Tibial nerve (tissue), 4 donors: ENCODE measurements at places on chromosomes 13 and 19.

DNA sequence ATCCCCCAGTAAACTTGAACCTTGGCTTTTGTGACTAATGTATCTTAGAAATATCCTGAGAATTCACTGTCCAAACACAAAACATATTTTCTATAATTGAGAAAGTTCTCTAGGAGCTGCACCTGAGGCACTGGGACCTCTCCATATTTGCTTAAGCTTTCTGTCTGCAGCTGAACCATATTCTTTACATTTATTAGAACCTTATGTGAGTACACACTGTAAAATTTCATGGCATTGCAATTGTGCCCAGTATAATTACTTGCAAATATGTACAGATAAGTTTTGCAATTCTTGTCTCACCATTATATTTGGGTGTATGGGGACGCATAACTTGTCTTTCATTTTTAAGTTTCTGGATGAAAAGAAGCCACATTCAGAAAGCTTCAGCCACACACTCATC is 280.7 kb upstream of the KLHL1 start:
- DNase-seq = no peak

DNA sequence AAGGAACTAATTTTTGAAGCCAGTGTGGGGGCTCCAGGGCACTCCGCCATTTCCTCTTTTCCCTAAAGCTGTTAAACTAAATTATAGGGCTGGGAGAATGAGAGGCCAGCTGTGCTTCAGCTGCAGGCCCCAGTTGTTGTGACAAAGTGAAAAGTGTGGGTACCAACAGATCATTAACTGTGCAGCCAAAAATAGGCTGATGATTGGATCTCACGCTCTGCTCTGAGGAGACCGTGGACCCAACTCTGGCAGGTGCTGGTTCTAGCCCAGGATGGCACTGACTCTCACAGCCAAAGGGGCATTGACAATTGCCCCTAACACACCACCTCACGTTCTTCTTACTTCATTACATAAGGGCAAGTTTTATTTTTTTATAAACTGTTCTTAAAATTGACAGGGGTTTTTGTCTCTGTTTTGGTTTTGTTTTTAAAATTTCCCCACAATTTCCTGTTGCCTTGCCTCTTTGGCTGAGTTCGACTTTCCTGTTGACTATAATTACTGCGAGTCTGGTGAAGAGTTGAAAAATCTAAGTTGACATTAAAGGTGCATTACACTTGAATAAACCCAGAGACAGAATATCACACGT is 391.0 kb downstream of the FGF9 start:
- no peak for DNase-seq

DNA sequence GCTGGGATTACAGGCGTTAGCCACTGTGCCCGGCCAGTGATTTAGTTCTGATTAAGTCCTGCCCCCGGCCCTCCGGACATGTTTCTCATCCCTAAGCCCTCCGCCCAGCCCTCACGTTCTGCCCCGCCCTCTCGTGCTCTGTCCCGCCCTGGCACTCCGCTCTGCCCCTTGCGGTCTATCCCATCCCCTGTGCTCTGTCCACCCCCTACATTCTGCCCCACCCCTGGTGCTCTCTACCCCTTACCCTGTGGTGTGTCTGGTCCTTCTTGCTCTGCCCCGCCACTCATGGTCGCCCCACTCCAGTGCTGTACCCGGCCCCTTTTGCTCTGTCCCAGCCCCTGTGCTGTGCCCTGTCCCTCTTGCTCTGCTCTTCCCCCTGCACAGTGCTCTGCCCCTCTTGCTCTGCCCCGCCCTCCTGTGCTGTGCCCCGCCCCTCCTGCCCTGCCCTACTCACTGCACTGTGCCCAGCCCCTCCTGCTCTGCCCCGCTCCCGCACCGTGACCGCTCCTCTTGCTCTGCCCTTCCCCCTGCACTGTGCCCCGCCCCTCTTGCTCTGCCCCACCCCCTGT is 3.0 kb downstream of the GTPBP3 start:
- no peak for DNase-seq

- no peak for DNase-seq
Observed at GRCh38 chr19:17687857-17688784, at the start of gene UNC13A. Gene UNC13A (minus strand): TSS chr19:17688354. CDS start chr19:17688199, 155 bp downstream.

GRCh38 chr19:46082728-46083050 is 41.8 kb downstream of the IGFL3 start:
- no peak for DNase-seq

DNA sequence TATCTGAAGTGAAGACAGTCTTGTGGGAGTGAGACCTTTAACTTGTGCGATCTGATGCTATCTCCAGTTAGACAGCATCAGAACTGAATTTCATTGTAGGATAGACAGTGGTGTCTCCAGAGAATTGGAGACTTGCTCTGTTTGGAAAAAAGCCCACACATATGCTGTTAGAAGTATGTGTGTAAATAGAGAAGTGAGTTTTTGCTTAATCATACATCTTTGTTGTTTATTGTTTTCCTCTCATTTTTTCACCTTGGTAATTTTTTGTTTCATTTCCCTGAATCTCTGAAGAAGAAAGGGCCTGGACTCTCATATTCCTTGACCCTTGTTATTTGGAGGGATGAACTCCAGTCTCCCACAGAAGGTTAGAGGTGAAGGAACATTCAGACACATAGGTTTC is 21.8 kb downstream of the FPR3 start:
- DNase-seq = no peak

DNA sequence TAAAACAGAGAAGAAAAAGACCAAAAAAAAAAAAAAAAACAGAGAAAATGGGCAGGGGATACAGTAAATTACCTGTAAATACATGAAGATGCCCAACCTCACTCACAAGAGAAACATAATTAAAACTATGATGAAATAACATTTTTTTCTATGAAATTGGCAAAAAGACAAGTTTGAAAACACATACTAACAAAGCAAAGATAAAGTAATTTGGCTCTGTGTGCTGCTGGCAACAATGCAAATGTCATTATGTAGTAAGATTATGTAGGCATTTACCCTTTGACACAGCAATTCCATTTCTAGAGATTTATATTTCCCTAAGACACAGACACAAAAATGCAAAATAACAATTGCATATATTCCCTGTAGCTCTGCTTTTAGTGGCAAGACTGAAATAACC is 20.2 kb downstream of the ZC3H13 start:
- DNase-seq = no peak

GRCh38 chr13:112596235-112596634 is 8.3 kb upstream of the TUBGCP3 start:
- DNase-seq = no peak

- DNase-seq = no peak
Observed at GRCh38 chr19:10694706-10695307, 6.4 kb upstream of the QTRT1 start.

- DNase-seq = no peak
Observed at GRCh38 chr13:94712812-94713560, 641 bp upstream of the SOX21 start.

- no peak for DNase-seq
Observed at GRCh38 chr19:41816761-41817160, 20.4 kb downstream of the CEACAM3 start.

GRCh38 chr19:6963937-6964336 is 57.3 kb downstream of the MBD3L2B start:
- no peak for DNase-seq

DNA sequence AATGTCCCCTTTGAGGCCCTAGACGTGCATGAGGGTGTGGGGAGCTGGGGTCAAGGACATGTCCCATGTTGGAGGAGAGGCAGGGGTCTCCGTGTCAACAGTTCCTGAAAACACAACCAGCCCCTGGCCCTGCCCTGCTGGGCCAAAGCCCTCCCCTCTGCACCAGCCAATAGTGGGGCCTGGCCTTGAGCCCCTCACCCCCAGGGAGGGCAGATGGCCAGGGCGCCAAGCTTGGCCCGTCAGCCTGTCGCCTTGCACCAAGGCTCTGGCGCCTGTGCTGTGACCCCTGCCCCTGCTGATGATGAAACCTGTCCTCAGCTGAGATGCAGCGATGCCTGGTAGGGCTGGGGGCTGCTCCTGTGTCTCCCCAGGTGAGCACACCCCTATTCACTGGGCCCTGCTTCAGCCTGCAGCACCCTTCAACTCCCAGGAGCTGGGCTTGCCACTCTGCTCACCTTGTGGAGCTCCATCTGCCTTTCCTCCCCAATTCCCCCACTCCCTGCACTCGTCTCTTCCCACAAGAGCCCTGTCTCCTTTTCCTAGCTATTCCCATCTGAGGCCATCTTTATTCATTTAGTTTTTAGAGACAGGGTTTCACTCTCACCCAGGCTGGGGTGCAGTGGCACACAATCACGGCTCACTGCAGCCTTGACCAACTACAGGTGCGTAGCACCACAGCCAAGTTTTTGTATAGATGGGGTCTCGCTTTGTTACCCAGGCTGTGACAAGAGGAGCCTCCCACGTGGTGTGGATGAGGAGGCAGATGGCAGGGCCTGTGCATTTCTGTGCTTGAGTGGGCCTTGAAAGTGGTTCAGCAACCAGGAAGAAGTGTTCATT is 2.1 kb upstream of the HAMP start:
- DNase-seq = no peak

GRCh38 chr13:86446311-86446710 is 647.1 kb upstream of the SLITRK6 start:
- no peak for DNase-seq

- DNase-seq = peak; percentile 13
Observed at GRCh38 chr13:75870397-75870903, 234.3 kb downstream of the LMO7 start.

DNA sequence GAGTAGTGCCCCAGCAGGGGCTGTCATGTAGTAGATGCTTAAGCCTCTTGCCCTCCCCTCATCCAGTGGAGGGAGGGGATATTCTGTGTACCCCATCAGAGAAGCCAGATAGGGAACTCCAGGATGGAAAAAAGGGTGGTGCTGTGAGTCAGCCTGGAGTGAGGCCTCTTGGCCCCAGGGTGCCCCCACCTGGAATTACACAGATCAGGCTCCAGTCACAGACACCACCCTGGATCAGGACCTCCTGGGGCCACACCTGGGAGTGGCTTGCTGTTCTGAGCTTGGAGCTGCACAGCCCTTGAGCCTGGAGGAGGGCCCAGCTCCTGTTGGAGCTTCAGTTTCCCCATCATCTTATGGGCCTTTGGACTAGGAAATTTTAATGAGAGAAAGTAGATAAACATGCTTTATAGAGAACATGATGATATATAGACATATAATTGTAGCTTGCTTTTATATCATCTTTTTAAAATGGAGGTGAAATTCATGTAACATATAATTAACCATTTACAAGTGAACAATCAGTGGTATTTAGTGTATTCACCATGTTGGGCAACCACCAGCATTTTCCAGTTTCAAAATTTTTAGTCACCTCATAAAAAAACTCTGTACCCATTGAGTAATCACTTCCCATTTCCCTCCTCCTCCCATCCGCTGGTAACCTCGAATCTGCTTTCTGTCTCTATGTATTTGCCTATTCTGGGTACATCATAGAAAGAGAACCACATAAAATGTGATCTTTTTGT is 24.6 kb downstream of the CYP4F22 start:
- DNase-seq = no peak

- no peak for DNase-seq
Observed at GRCh38 chr19:40688987-40689338, 1.5 kb downstream of the NUMBL start.

- no peak for DNase-seq
Observed at GRCh38 chr19:21584537-21584936, 79.1 kb downstream of the ZNF429 start.

GRCh38 chr19:50818859-50819472 is 4.6 kb downstream of the KLK1 start:
- no peak for DNase-seq

DNA sequence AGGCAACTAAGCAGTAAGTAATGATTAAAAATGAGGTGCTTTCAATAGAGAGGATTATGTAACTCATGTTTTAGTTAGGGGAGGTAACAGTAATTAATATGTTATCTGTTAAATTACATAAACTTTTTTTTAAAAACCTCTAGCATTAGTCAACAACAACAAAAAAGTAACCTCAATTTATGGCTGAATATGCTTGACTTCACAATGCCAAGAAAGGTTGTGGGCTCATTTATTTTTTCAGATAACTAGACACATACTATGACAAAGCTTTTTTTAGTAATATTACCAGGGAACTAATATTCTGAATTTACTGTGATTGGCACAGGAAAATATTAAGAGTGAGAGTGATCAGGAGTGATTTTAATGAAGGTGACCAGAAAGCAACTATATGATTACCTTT is 54.9 kb downstream of the KCNRG start:
- DNase-seq = no peak

- DNase-seq = no peak
Observed at GRCh38 chr19:30079200-30079599, 137.2 kb downstream of the URI1 start.
